ENCODE measurements at places on chromosomes 13 and 19.

- DNase-seq = no peak
These were observed 78.3 kb downstream of the IER2 start for GRCh38 chr19:13228561-13228960.

DNA sequence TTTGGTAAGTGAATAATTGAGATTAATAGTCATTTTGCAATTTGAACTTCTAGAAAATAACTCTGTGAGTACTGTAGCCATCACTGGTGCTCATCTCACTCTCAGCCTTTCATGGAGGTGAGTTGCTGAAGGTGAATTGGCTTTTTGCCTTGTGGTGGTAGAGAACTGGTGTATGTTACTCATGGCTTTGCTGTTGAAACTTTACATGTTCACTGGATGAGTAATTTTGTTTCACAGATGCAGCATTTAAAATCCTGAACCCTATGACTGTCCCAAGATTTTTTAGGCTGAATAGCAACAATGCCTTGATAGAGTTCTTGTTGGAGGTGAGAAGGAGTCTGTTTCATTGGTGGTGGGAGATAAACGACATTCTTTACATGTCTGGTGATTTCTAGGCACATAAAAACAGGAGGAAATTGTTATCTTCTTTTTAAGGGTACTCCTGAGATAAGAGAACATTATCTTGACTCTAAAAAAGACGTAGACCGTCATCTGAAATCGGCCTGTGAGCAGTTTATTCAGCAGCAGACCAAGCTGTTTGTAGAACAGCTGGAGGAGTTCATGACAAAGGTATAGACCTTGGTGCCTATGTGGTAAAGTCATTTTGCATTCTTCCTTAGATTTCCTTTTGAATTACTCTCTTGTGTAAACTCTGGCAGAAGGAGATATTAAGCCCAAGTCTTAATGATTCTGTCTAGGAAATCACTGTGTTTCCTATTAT lies 53.9 kb downstream of the COG3 start:
- DNase-seq = no peak

DNA sequence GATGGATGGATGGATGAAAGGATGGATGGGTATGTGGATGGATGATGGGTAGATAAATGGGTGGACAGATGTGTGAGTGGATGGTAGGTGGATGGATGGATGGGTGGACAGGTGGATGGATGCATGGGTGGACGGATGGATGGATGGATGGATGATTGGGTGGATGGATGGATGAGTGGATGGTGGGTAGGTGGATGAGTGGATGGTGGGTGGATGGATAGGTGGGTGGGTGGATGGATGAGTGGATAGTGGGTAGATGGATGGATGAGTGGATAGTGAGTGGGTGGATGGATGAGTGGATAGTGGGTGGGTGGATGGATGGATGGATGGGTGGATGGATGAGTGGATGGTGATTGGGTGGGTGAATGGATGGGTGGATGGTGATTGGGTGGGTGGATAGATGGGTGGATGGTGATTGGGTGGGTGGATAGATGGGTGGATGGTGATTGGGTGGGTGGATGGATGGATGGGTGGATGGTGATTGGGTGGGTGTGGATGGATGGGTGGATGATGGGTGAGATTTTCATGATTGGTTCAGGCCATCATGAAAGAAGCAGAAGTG lies 4.5 kb upstream of the RAX2 start:
- no peak for DNase-seq

GRCh38 chr13:50162567-50162966 lies 147.3 kb downstream of the KCNRG start:
- DNase-seq = no peak

- no peak for DNase-seq
These were observed 34.5 kb downstream of the HPN start for GRCh38 chr19:35076026-35076370.

DNA sequence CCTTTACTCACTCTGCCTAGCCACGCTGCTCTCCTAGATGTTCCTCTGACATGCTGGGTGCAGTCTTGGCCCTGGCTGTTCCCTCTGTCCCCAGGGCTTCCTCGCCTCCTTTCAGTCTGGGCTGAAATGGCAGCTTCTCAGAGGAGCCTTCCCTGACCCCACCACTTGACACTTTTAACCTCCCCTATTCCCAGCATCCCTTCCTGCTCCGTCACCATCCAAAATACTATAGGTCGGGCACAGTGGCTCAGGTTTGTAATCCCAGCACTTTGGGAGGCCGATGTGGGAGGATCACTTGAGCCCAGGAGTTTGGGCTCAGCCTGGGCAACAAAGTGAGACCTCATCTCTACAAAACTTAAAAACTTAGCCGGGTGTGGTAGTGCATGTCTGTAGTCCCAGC lies 2.6 kb downstream of the FAM187B start:
- no peak for DNase-seq

- no peak for DNase-seq
These were observed 214.7 kb downstream of the POSTN start for GRCh38 chr13:37383856-37384370.

- no peak for DNase-seq
These were observed 33.9 kb upstream of the CEACAM21 start for GRCh38 chr19:41541990-41542584.

GRCh38 chr13:42645717-42646116 lies 71.8 kb downstream of the TNFSF11 start:
- no peak for DNase-seq
